ENCODE measurements at places on chromosomes 5 and 9. TPM values are rescaled to one million over a fixed set of nuclear protein-coding genes. Genes with fewer than 3 reads are reported as not detected.
A peak's percentile ranks its signal among the peaks of the same experiment; 100 is the strongest.

Gene PCDHA9
- total RNA-seq = not detected

Gene GABRA6
- not detected for total RNA-seq

Gene PCDHGB1
- not detected for total RNA-seq

Gene SPATA31E1
- not detected for total RNA-seq

Gene C1QTNF2
- not detected for total RNA-seq

Gene LCN10
- total RNA-seq = 1.1 TPM

Gene VLDLR
- total RNA-seq = 2.6 TPM

Gene CCL28
- 8.6 TPM for total RNA-seq

Gene SURF6
- 32.0 TPM for total RNA-seq

Gene TNC
- 1.2 TPM for total RNA-seq

Gene SLC34A1
- total RNA-seq = 0.09 TPM

Gene ATP10B
- not detected for total RNA-seq

GRCh38 chr9:83596899-83597504 is 25.9 kb upstream of the IDNK start:
- peak; percentile 20 for DNase-seq
- H3K27me3 ChIP-seq = no peaks in the 10 kb centered on the region
- no peaks in the 10 kb centered on the region for H3K4me1 ChIP-seq
- H3K27ac ChIP-seq = no peak overlapping the region
- no peak overlapping the region for H3K4me3 ChIP-seq

GRCh38 chr9:133664173-133665050 is 28.2 kb downstream of the DBH start:
- H3K27me3 ChIP-seq = no peaks in the 10 kb centered on the region
- H3K27ac ChIP-seq = no peak overlapping the region
- H3K4me3 ChIP-seq = no peak overlapping the region
- peaks cover 1% of the 10 kb centered on the region for H3K4me1 ChIP-seq

DNA sequence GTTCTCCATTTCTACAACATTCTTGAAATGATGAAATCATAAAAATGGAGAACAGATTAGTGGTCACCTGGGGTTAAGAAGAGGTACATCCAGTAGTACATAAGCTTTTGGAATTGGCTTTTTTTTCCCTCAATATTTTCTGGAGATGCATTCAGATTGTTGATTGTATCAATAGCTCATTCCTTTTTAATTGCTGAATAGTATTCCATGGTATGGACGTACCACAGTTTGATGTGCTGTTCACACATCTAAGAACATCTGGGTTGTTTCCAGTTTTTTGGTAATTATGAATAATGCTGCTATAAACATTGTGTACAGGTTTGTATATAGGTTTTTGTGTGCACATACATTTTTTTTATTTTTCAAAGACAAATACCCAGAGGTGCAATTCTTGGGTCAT is 130.0 kb downstream of the PPP2R2B start:
- peaks cover 37% of the 10 kb centered on the region for H3K4me1 ChIP-seq
- no peaks in the 10 kb centered on the region for H3K36me3 ChIP-seq
- H3K4me3 ChIP-seq = no peak overlapping the region
- no peak for DNase-seq

DNA sequence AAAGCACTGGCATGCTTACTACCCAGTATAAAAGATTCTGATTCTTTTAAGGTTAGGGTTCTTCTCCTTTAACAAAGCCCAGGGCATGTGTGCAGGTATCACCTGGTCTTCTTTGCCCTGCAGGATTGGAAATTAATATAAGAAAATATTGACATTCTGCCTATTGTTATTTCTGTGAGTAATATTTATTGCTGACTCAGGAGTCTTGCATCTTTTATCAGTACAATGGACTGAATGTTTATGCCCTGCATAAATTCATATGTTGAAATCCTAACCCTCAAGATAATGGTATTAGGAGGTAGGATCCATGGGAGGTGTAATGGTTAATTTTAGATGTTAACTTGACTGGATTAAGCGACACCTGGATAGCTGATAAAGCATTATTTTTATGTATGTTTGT is 189.0 kb downstream of the LRRC70 start:
- no peak overlapping the region for H3K4me3 ChIP-seq
- DNase-seq = no peak
- no peaks in the 10 kb centered on the region for H3K27me3 ChIP-seq
- H3K27ac ChIP-seq = no peak overlapping the region

- H3K36me3 ChIP-seq = no peaks in the 10 kb centered on the region
- no peak for DNase-seq
- no peak overlapping the region for H3K4me3 ChIP-seq
- H3K4me1 ChIP-seq = no peaks in the 10 kb centered on the region
- no peaks in the 10 kb centered on the region for H3K27me3 ChIP-seq
Measured at GRCh38 chr5:60833520-60833919, 10.5 kb downstream of the ELOVL7 start.

DNA sequence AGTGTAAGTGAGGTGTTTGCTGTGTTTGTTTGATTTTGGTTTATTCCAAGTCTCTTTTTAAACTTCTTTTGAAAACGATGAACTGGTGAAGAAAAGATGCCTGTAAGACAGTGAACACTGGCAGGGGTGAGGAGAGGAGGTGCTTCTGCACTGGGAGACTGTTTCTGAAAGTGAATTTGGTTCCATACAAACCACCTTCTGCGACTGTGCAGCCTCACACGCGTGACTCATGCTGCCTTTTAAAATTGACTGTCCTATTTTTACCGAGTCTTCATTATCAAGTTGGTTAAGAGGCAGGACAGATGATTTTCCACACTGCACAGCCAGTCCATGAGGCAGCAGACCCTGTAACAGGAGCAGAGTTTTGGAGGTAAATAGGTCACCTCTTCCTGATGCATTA is 340.6 kb downstream of the MTRR start:
- no peaks in the 10 kb centered on the region for H3K4me1 ChIP-seq
- no peaks in the 10 kb centered on the region for H3K36me3 ChIP-seq
- DNase-seq = no peak
- H3K27ac ChIP-seq = no peak overlapping the region
- H3K4me3 ChIP-seq = no peak overlapping the region
- H3K27me3 ChIP-seq = no peaks in the 10 kb centered on the region

GRCh38 chr9:83238871-83239640 is 176.1 kb upstream of the RASEF start:
- no peak overlapping the region for H3K27ac ChIP-seq
- no peaks in the 10 kb centered on the region for H3K27me3 ChIP-seq
- no peak for DNase-seq
- no peaks in the 10 kb centered on the region for H3K36me3 ChIP-seq

DNA sequence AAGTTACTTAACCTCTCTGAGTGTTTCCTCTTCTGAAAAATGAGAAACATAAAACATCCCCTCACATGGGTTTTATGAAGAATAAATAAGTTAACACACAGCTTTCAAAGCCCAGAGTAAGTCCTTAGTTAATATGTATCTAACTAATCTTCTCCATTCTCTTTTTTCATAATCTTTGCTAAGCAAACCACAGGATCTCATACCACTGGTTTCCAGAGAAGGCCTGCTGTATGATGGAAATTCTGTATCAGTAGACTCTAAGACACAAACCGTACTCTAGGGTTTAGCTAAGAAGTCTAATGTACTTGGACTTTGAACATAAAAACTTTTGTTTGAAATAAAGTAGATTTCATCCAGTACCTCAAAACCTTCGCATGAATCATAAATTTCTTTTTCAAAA is 307.9 kb downstream of the SPOCK1 start:
- no peaks in the 10 kb centered on the region for H3K27me3 ChIP-seq
- H3K4me1 ChIP-seq = no peaks in the 10 kb centered on the region
- no peak overlapping the region for H3K27ac ChIP-seq
- no peak overlapping the region for H3K4me3 ChIP-seq

DNA sequence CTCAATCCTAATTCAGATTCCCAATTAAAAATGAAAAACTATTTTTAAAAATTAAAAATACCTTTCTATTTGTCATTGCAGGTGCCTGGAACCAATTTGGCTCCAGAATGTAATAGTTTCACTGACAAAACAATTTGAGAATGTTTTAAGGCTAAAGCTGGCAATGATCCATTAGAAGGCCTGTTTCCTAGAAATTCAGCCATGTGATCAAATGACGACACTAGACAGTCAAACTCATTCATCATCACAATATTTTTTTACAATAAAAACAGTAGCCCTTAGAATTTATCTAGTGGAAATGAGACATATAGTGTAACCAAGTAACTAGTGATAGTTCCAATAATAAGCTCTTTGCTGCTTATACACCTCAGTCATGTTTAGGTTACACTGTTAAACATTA is 75.4 kb upstream of the MAP3K1 start:
- no peak overlapping the region for H3K27ac ChIP-seq
- H3K36me3 ChIP-seq = no peaks in the 10 kb centered on the region
- H3K27me3 ChIP-seq = no peaks in the 10 kb centered on the region

DNA sequence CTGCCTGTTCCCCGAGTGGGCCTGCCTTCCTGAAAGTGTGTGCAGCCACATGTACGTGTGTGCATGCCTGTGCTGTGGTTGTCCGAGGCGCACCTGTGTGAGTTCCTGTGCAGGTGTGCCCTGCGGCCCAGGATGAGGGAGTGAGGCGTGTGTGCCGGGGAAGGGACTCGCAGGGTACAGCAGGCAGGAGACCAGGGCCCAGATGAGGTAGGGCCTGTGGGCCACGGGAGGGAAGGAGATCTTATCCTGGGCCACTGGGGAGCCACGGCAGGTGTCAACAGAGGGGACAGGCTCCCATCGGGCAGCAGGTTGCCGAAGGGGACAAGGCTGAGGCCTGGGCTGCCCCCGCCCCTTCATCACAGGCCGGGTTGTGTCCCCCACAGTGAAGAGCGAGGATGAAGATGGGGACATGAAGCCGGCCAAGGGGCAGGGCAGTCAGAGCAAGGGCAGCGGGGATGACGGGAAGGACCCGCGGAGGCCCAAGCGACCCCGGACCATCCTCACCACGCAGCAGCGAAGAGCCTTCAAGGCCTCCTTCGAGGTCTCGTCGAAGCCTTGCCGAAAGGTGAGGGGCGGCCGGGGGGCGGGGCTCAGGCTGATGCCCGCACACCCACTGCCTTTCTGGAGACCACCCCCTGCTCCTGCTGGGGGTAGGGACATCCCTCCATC is 79.2 kb downstream of the LMX1B start:
- peak; percentile 51 for DNase-seq
- H3K36me3 ChIP-seq = no peaks in the 10 kb centered on the region
- H3K27me3 ChIP-seq = no peaks in the 10 kb centered on the region
- no peaks in the 10 kb centered on the region for H3K4me1 ChIP-seq
- no peak overlapping the region for H3K4me3 ChIP-seq
- no peak overlapping the region for H3K27ac ChIP-seq

GRCh38 chr5:174937201-174938123 is 213.1 kb downstream of the MSX2 start:
- no peak for DNase-seq
- no peaks in the 10 kb centered on the region for H3K4me1 ChIP-seq
- H3K4me3 ChIP-seq = no peak overlapping the region
- H3K27me3 ChIP-seq = no peaks in the 10 kb centered on the region

DNA sequence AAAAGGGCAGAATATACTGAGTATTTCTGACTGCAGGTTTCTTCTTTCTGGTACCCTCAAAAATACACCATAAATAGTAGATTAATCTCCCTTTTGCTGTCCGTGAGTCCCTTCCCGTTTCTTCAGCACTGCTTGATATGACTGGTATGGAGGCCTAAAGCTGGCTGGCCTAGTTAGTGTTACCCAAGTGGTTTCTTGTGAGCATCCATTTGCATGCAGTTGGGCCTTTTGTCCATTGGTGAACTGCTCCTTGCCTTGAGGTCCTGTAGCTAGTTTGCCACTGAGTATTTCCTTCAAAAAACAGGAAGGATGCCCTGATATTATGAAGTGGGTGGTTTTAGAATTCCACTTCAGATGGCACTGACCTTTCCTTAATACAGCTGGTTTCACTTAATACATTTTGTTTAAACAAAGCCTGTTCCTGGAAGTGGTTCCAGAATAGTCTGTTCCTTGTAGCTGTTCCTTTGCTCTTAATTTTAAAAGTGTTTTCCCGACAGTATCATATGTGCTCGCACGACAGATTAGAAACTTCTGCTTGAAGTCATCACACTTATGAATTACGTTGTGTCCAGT is 40.0 kb upstream of the ABL1 start:
- no peak overlapping the region for H3K27ac ChIP-seq
- H3K4me3 ChIP-seq = no peak overlapping the region
- H3K27me3 ChIP-seq = no peaks in the 10 kb centered on the region
- H3K4me1 ChIP-seq = no peaks in the 10 kb centered on the region

DNA sequence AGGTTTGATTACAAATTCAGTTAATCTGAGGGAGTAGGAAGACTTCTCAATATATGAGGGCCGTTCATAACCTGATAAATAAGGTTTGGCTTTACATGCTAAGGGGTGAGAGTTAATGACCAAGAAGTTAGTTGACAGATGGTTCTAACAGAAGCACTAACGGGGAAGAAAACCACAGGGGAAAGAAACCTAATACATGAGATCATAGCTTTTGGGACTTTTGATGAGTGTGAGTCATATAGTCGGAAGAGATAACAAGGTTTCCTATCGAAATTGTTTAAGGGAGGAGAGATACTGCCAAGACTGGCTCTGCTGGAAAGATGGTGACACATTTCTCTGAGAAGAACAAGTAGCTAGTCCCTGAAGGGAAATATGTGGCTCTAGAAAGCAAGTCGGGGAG is 140.1 kb downstream of the COX7C start:
- H3K27ac ChIP-seq = no peak overlapping the region
- no peaks in the 10 kb centered on the region for H3K27me3 ChIP-seq
- H3K4me3 ChIP-seq = no peak overlapping the region
- DNase-seq = no peak
- H3K36me3 ChIP-seq = no peaks in the 10 kb centered on the region

DNA sequence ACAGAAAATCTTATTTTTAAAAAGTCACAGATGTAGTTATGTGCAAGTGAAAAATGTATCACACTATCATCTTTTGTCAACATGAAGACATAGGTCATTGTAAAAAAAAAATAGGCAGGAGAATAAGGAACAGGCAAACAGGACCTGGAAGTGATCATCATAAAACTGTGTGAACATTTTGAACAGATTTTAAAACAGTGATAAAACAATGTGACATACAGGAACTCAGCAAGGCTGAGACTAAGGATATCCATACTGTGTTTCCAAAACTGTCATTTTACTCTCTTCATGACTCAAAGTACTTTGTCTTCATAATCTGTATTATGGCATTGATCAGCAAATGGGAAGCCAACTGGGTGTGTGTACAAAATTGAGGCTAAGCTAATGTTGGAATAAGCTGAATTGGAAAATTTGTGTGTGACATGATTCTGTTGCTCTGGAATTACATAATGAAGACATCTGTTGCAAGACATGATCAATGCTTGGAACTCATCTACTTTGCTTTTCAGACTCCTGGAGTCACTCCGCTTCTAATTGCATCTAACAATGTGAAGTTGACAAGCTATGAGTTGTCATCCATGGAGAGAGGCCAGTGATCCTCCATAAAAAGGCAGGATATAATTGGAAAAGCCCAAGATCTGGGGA is 978.7 kb upstream of the NUDT12 start:
- no peaks in the 10 kb centered on the region for H3K36me3 ChIP-seq
- H3K27ac ChIP-seq = no peak overlapping the region
- H3K4me1 ChIP-seq = no peaks in the 10 kb centered on the region

Data from CD8-positive, alpha-beta memory T cell (primary cell).